ENCODE measurements at places on chromosomes 6 and 20.

DNA sequence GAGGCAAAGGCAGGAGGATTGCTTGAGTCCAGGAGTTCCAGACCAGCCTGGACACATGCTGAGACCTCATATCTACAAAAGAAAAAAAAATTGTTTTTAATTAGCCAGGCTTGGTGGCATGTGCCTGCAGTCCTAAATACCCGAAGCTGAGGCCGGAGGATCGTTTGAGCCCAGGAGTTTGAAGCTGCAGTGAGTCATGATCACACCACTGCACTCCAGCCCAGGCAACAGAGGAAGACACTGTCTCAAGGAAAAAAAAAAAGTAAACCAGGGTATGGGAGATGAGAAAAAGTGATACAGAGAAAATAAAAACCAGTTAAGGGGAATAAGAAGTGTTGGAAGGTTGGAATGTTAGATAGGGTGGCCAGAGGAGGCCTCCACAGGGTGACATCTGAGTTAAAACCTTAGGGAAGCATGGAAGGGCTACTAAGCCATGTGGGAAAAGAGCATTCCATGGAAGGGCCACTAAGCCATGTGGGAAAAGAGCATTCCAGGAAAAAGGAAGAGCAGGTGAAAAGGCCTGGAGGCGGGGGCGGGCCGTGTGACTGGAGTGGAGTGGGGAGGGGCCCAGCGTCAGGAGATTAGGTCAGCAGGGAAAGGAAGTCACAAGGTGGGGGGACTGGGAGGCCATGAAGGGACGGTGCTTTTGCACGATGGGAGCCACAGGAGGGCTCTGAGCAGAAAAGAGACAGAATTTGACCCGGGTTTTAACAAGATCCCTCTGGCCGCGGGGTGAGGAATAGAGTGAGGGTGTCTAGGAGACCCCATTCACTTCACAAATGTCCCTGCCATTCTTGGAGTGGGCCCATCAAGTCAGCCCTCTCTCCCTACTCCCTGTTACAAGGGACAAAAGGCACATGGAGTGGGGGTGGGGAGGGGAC lies 18.3 kb downstream of the CPNE5 start:
- DNase-seq, result no peak

DNA sequence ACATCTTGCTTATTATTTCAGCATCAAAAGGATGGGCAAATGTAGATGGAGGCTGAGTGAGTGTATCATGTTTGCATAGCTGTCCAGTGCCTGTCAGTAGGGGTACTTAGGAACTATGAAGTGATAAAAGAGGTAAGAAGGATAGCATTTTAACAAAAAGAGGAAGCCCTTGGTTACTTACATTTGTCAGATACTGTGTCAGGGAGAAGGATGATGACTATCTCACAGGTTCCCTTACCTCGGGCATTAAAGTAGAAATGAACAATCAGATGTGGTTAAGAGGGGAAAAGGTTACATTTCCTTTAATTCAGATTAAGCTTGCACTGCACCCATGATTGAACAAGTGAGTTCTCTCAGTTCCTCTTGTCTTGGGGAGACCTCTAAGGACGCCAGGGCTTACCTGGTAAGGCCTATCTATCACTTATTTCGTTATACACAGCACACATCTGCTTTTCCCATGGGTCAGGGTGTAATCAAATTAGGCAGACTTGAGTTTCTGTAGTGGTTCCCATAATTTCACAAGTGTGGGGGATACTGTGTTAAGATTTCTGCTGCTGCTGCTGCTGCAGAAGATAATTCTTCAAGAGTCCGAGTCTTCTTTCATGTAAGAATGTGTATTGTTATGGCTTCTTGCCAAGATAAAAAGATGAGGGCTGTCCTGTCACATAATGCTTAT lies 4.5 kb downstream of the FOXO3 start:
- DNase-seq, result no peak

DNA sequence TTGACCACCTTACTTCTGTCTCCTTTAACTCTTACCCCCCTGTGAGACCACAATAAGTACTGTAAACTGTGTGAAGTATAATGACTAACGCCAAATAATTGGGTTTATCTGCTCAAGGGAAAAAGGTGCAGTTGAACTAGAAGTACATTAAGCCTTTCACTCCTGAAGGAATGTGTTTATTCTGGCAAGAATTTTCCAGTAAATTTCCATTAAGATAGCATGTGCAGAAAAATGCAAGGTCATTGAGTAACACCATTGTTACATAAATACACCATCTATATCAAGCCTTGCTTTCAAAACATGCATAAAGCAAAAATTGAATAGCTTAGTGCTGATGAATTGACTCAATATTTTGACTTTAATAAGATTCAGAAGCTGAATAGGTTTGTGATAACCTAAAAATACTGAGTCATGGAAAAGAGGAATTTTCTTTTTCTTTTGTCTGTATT lies 65.4 kb downstream of the ARHGAP18 start:
- no peak for DNase-seq

GRCh38 chr6:110357298-110357663 lies 868 bp downstream of the METTL24 start:
- no peak for DNase-seq

- DNase-seq, result no peak
Observed at GRCh38 chr20:11092151-11092550, 418.4 kb upstream of the JAG1 start.

All from epithelial cell of prostate (primary cell).